ENCODE measurements at places on chromosomes 5 and 9.

- no peak for DNase-seq
Observed at GRCh38 chr5:67026278-67026677, 170.3 kb downstream of the CD180 start.

DNA sequence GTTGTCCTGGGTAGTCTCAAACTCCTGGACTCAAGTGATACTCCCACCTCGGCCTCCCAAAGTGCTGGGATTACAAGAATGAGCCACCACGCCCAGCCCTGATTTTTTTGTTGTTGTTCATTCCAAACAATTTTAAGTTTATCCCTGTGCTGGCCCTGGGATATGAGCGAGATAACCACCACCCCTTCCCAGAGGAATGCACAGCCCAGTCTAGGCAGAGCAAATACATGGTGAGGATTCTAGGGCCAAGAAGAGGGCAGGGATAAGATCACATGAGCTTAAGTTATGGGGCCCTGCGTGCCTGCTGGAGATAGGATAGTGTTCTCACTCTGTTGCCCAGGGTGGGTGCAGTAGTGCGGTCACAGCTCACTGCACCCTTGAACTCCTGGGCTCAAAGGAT is 21.0 kb upstream of the TOR1B start:
- no peak for DNase-seq

DNA sequence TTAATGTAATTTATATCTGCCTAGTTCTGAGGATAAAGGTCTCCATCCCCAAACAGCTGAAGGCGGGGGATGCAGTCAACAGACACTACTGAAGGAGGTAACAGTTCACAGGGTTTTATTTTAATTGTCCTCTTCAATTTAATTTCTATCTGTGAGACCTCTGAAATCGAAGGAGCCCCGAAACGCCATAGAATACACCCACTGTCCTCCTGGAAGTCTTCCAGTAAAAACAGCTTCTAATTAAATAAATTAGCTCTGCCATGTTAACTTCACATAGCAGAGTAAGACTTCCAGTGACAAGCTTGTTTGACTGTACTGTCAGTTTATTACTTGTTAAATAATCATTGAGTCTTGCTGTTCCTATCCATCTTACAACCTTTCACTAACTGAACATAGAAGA is 193.5 kb downstream of the SEC61B start:
- no peak for DNase-seq

- no peak for DNase-seq
Observed at GRCh38 chr5:90112033-90112692, 297.4 kb downstream of the CETN3 start.

DNA sequence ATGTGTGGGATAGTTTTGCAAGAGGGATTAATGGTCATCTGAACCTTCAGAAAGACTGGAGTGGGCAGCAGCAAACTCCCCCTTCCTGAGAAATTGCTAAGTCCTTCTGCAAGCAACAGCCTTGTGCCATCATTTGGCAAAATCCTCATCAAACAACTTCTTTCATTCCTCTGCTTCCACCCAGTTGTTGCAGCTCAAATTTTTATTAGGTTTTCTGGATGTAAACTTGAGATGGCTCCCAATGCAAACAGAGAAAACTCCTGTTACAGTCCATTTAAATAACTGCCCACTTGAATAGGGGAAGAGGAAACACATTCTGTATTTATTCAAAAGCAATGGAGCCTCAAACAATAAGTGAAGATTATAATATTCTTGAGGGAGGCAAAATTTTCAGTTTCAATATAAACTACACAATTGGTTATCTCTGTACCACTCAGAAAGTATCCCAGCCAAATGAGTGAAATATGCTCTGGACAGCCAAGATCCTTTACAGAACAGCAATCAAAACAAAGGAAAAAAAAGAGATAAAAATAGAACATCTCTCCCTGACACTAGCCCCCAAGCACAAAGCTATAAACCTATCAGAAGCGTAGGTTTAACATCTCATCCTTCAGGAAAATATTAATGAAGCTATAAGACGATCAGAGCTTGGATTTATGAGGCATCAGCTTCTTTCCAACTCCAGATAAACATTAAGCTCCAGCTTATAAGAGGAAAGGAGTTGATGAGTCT is 17.3 kb upstream of the DAP start:
- no peak for DNase-seq

DNA sequence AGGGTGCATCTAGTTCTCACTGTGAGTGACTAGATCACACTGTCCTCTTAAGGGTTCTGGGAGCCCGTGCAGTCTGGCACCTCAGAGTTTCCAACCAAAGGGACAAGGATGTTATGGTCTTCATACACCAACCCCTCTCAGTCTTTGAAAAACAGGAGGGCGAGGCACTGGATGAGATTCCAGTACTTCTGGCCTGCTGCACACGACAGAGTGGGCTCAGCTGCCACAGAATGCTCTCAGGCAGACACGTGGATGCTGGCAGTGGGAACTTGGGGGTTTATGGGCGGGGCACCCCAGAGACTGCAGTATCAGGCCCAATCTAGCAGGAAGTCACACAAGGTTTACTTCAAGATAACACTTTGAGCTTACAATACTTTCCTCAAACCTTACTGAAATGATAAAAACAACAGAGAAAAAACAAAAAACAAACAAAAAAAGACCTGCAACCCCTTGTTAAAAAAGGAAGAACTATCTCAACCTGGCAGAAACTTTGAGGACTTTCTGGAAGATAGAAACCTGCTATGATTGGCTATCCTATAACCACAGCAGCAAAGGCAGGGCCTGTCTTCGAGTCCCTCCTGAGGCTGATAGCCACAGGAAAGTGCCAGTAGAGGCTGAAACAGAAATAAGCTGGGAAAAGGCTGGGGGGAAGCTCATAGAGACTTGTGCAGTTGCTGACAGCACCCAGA is 28.3 kb upstream of the TGFBR1 start:
- DNase-seq = peak; percentile 49

All from stimulated activated CD8-positive, alpha-beta memory T cell treated with anti-CD3 and anti-CD28 coated beads, Interleukin-7, amount 100 ng/mL, for 4 hours (primary cell).